Suppressor macrophage treated with lipopolysaccharide for 4 hours (primary cell): ENCODE measurements at places on chromosomes 3 and 15.

DNA sequence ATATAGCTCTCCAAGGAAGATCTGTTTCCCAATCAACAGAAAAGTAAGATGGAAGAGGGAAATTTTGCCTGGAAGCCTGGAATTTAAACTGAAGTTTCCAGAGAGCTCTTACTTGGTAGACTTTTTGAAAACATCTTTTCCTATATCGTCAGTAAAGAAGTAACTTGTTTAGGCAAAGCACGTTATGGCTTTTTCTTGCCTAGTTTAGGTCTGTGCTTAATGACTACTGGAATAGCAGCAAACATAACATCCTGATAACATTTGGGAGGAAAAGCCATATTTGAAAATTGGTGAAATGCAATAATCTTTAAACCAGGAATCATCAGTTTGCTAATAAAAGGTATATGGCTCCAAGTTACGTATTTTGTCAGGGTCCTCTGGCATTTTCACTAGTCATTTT is 160.4 kb upstream of the CGNL1 start:
- DNase-seq: no peak

DNA sequence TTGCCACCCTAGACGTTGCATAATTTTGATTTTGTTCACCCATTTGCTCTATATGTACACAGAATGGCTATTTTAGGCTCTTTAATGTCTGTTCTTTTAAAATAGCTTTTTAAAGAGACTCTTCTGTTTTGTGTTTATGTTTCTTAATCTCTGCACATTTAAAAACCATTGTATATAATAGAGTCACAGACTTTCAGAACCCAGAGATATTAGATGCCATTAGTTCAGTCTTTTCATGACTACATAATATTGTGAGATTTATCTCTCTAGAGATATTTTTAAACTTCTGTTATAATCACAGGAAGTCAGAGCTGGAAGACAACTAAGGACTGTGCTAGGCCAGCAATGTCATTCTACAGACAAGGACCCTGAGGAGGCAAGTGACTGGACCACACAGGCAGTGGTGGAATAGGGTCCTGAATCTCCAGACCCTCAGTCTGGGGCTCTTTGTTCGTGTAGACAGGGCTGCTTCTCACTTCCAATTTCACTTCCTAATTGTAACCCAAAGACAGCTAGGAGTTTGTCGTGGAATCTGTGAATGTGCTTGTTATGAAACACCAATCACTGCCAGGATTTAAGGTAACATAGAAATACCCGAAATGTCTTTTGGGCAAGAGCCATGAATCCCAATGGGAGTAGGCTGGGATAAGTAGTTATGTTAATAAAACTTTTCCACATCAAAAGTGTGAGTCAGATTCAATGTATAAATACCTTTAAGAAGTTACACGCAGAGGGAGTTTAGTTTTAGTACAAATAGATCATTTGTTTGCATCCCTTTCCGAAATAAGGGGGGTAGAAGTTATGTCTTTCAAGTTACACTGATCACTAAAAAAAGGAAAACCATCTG is 165.2 kb upstream of the ROPN1 start:
- DNase-seq: no peak

- DNase-seq: peak; percentile 2
Measured at GRCh38 chr15:75307778-75308390, 25.2 kb downstream of the GOLGA6D start.

- peak; percentile 13 for DNase-seq
Measured at GRCh38 chr15:59594493-59594942, 17.1 kb upstream of the GCNT3 start.

DNA sequence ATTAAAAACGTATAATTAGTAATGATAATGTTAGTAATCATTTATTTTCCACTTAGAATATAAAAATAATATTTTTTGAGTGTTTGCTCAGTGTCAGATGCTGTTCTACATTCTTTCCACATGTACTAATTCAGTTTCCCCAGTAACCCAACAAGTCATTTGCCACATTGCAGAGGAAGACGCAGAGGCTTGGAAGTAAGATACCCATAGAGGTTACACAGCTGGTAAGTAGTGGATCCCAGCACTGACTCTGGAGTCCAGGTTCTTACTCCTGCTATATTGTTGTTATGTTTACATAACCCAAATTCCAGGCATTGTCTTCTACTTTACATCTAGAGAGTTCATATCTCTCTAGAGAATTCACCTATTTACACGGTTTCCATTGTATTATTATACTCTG is 48.2 kb upstream of the MYO5C start:
- DNase-seq: no peak

GRCh38 chr3:55664387-55664786 is 177.3 kb upstream of the WNT5A start:
- DNase-seq: no peak

DNA sequence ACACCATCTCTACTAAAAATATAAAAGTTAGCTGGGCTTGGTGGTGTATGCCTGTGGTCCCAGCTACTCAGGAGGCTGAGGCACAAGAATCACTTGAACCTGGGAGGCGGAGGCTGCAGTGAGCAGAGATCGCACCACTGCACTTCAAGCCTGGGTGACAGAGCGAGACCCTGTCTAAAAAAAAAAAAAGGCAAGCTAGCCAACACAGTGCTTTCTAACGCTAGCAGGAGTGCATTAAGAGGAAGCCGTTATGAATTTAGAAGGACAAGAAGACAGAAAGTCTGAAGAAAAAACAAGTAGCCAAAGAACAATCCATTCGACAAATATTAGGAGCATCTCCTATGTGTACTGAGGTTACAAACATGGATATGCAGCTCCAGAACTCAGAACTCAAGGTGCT is 28.6 kb downstream of the BHLHE40 start:
- no peak for DNase-seq

GRCh38 chr3:34024447-34025240 is 226.2 kb downstream of the PDCD6IP start:
- DNase-seq: no peak

DNA sequence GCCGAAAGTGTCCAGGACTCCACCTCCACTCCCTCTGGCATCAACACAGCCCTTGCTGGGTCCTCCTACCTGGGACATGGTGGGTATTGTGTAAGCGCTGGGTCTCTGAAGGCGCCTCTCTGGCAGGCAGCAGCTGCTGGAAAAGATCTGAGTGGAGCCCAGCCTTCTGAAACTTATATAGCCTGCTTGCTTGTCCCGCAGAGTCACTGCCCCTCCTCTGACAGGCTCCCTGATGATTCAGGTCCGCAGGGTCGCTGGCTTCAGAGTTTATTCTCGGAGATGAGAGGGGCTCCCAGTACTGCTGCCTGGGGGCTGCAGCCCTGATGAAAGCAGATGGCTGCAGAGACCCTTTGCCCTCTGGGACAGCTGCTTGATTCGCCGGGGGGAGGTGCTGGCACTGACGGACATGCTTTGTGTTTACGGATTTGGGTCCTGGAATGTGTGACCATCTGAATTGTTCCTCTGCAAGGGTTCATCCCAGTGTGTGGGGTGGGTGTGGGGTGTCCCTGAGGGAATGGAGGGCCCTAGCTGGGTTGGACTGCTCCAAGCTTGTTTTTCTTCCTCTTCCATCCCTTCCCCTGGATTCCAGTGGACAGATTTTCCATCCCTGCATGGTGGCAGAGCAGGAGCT is at the start of gene MUSTN1:
Gene MUSTN1, minus strand, starts transcription at position 149 of the 631 bp plus-strand sequence. Its CDS starts 71 bp downstream, at position 78.
- no peak for DNase-seq

DNA sequence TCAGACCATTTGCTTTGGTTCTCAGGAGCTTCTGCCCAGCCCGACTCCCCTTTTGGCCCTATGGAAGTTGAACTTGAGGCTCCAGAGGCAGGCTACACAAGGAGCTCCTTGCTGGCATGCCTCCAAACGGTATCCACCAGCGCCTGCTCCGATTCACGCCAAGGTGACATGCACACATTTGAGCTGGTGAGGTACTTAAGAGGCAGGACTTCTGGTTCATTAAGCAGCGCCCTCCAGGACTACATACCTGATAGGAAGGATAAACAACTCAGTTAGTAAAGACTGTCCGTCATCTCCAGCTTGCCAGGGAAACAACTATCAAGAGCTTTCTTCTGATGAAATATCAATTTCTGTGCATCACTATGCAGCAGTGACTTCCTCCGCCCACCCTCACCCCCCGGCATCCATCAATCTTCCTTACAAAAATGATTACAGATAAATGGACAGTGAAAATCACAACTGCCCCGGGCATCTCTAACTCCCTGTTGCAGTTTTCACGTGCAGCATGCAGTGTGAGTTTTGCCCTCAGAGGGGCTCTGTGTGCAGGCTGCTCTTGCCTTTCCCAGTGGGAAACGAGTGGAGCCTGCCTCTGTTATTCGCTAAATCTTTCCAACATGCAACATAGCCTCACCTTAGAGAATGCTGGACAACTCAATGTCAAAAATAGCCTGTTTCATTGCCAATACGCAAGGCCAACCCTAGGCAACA is 122.9 kb downstream of the ARRDC4 start:
- no peak for DNase-seq

- no peak for DNase-seq
Measured at GRCh38 chr3:53880396-53881345, 1.3 kb downstream of the ACTR8 start.

DNA sequence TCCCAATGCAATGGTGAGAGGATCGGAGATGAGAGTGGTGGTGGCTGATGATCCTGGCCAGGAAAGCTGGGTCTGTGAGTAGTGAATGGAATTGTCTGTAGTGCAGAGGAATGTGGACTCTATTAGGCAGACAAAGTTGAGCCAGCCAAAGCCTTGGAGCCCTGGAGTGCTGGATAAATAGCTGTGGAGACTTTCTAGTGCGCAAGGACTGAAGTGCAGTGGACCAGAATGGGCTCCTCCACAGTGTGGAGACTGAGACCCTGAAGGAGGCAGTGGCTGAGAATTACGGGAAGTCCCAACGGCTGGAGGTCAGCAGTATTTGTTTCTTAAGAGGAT is 874 bp downstream of the ZNF662 start:
- no peak for DNase-seq

DNA sequence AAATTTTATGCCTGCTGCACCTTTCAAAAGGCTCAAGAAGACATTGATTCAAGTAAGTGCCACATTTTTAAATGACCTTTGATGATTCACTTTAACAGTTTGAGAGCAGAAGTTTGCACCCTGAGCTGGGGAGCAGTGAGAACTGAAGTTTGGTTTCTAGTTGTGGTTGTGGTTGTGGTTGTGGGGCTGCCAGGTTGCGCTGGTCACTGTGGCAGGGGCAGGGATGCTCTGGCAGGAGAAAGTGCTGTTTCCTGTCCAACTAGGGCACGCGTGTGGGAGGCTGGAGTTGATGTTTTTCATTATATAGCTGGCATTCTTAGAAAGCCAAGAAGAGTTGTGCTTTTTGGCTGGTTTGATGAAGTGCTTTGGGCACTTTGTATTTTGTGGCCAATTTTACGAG is 339.7 kb upstream of the NR2F2 start:
- DNase-seq: no peak

DNA sequence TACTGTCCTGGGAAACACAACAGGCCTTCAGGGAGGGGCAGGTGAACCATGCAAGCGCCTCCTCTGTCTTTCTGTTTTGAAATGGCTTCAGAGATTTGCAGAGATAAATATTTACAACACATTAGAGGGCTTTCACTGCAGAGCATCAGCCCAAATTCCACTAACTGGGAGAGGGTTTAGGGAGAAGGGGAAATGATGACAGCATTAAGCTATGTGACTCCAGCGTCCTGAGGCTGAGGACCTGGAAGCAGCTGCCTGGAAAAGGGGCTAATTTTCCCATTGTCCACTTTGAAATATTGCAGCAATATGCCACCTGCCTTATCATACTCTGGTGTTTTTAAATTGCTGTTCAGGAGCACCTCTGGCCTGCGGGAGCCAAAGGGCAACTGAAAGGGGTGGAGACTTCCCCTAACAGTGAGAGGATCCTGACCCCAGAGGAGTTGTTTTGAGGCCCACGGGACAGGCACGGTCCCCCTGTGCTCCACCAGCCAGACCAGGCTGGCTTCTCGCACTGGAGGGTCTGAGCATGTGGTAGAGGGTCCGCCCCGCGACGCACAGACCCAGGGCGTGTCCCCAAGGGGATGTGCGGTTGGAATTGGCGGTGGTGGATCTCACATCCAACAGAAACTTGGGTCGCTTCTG is 110.6 kb downstream of the XXYLT1 start:
- DNase-seq: no peak

- DNase-seq: no peak
Measured at GRCh38 chr3:160022068-160022467, 33.4 kb downstream of the IL12A start.

DNA sequence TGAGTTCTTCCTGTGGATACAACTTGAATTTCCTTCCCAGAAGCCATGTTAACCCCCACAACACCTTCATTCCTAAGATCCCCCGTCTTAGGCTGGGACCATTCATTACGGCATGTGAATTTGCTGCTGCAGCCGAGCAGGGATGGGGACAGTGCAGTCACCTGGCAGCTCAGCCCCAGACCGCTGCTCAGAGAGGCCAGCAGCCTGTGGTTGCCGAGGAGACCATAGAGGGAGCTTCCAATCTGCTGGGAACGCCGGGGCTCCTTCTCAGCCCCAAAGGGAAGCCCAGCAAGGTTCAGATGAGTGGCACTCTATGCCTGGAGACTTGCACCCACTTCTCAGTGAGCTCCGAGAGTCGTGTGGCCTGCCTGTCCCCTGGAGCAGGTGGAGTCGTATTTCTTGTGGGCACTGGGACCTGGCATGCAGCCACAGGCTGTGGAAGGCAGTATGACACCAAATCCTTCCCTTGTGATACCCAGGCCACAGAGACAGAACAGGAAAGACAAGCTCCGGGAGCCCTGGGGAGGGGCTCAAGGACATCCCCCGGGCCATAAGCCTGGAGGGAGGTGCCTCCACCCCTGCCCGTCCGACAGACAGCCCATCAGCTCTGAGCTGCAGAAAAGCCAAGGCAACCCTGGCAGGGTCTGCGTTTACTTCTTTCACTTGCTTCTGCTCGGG is 167.3 kb downstream of the FAM43A start:
- DNase-seq: no peak

GRCh38 chr15:39579487-39580116 is 1.3 kb upstream of the THBS1 start:
- peak; percentile 36 for DNase-seq

DNA sequence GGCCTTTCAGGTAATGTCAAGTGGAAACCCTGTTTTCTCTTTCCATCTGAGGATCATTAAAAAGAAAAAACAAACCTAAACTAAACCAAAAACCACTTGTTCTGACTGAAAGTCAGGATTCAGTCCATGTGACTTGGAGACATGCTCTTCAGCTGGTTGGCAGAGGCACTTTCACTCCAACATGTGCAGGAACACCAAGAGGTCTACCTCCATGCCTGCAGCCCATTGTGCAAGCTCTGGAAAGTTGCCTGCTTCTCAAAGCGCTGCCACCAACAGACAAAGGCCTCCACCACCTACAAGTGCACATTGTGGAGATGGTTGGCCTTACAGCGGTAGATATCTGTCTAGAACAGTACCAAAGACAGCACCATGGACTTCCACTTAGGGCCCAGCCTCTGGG is 161.8 kb downstream of the LEKR1 start:
- no peak for DNase-seq

DNA sequence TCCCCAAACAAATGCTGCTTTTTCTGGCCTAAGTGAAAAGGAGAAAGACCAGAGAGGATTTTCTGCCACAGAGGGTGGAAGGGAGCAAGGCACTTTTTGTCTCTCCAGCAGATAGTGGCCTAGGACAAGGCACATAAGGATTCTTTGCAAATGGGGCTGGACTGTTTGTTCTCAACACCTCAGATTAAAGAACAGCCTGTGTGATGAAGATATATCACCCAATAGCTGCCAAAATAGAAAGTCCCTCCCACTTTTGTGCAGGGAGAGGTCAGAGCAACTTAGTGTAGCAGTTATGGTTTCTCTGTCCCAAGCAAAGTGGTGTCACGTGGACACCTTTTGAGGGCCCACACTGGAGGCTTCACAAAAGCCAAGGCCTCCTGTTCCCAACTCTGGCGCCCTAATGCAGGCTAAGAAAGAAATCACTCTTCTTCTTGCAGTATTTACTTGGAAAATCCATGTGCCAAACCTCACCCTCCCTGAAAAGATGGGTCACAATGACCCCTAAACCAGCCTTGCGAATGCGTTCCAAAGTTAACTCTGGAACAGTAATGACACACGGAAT is 84.9 kb downstream of the LRIG1 start:
- no peak for DNase-seq
